Stimulated activated CD4-positive, alpha-beta T cell treated with anti-CD3 and anti-CD28 coated beads, TNF-alpha, amount 100 ng/mL, for 48 hours (primary cell): ENCODE measurements at places on chromosomes 11 and 22.
A peak's percentile ranks its signal among the peaks of the same experiment; 100 is the strongest.

GRCh38 chr22:46432164-46433068 lies 96.9 kb downstream of the TRMU start:
- DNase-seq: peak; percentile 9

- no peak for DNase-seq
Measured at GRCh38 chr11:116842909-116843308, 5.5 kb upstream of the APOA1 start.

GRCh38 chr11:95149651-95150364 lies 60.2 kb downstream of the ENDOD1 start:
- no peak for DNase-seq

- no peak for DNase-seq
Measured at GRCh38 chr11:9756878-9757277, 93.0 kb downstream of the SWAP70 start.

DNA sequence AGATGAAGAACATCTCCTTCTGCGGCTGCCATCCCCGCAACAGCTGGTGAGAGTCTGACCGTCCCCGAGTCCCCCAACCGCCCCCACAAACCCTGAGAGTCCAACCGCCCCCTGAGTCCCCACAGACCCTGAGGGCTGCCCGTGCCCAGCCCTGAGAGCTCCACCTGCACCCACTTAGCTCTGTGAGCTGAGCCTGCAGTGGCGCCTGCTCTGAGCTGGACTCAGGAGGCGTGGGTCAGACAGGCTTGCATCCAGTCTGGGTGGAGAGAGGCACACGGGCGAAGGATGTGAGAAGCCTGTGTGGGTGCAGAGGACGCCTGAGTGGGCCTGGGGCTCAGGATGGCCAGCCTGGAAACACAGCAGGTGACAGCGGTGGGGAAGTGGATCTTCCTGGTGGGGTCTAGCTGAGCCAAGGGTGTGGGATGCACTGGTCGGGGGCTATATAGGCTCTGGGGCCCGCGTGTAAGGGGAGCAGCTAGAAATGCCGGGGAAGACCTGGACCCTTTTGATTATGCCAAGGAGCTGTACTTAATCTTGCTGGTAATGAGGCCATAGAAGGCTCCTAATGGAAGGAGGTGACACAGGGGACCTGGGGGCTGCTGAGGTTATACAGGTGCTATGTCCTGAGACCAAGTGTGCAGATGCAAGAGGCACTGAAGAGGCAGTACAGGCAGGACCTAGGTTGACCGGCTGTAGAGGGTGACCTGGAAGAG lies 6.5 kb downstream of the MAPK8IP2 start:
- no peak for DNase-seq

GRCh38 chr11:8731647-8732323 lies 49.2 kb downstream of the RPL27A start:
- no peak for DNase-seq

DNA sequence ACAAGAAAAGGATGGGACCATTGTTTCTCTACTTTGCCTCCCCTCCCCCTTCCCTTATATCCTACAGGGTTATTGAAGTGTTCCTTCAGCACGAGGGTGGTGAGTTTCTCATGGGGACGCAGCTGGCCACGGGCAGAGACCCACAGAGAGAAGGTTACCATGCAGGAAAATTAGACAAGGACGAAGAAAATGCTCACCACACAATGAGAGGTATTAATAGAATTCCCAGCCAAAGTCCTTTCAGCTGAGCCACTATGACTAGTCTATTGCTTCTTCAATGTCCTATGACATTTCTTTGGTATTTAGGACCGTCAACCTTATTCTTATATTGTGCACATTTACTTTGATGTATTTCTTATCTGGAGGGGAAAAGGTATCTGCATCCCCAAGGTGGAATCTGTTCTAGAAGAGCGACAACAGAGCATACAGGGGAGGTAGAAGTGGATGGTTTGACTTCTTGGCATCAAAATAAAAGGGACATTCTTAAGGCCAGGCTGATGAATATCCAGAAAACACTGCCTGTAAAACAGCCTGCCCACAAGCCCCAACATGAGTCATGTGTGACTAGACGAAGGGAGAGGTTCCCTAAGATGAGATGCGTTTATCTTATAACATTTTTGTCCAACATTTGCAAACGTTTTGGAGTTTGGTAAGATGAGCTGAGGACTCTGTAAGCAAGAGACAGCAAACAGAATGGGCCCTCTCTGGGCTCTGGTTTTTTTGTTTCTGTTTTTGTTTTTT lies 209.8 kb upstream of the NARS2 start:
- no peak for DNase-seq

DNA sequence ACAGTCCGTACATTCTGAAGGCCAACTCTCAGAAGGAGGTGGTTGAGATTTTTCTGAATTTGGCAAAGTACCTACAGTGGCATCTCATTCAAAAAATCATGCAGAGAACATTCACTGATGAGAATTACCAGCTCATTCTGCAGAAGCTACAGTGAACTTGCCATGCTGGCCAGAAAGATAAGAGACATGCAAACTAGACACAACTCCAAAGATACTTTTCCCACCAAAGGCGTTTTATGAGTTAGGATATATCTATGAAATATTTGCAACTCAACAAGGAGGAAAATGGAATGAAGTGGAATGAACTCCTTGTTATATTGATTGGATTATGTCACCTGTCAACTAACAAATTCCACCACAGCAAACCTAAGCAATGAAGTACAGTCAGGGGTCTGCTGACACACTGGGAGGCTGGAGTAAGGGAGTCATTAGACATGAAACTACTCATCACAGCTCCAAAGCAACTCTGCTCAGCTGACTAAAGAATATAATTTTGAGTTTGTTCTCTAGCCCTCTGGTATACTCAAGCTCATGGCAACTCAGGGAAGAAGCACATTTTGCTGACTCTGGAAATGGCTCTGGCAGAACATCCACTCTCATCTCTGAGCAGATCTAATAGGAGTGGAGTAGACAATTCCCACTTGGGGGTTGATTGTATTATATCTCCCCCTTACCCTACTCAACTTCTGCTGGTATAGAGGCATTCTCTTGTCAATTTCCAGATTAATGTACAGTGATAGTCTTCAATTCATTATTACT lies 22.9 kb downstream of the MAML2 start:
- no peak for DNase-seq

DNA sequence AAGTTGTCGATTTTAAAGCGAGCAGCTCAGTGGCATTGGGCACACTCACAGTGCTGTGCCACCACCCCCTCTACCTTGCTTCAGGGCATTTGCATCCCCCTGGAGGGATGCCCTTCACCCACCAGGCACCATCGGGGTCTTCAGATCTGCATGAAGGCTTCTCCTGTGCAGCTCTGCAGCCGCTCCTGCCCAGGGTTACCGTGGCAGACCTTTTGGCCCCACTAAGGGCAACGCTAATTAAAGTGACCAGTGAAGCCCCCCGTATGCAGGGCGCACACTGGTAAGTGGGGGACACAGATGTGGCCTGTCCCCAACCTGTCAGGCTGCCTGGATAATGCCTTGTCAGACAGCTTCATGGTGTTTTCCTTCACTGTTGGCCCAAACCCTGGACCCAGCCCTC lies 1117.7 kb downstream of the BRD1 start:
- no peak for DNase-seq
